ENCODE measurements at places on chromosomes 11 and 22. TPM values are rescaled to one million over a fixed set of nuclear protein-coding genes. Genes with fewer than 3 reads are reported as not detected.

DNA sequence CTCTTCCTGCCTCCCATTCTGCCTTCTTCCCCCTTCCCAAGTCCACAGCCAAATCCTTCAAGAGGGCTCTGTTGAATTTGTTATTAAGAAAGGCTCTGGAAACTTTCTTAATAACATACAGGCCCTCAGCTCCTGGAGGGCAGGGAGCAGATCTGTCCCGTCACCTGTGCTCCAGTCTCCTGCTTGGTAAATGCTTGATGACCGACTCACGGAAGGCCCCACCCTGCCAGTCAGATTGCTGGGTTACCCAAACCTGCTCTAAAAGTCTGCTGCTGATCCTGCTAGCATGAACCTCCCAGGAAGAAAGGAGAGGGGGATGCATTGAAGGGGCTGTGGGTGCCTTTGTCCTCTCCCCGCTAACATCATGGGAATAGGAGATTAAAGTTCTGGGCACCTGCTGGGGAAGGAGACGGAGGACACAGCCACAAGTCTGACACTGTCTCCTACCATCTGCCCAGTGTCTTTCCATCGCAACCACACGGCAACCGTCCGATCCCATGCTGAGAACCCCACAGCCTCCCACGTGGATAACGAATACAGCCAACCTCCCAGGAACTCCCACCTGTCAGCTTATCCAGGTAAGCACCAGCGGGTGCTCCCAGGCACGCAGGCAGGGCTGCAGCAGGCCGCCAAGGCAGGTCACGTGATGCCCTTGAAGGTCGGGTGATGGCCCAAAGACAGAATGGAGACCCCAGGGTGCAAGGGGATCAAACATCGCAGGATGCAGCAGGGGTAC lies 22.5 kb downstream of the CD5 start:
- no peaks in the 10 kb centered on the region for H3K4me1 ChIP-seq
- no peak overlapping the region for H3K27ac ChIP-seq
- no peak overlapping the region for H3K4me3 ChIP-seq
- no peaks in the 10 kb centered on the region for H3K27me3 ChIP-seq

PLCB3 gene
- 108 TPM for polyA plus RNA-seq

DNA sequence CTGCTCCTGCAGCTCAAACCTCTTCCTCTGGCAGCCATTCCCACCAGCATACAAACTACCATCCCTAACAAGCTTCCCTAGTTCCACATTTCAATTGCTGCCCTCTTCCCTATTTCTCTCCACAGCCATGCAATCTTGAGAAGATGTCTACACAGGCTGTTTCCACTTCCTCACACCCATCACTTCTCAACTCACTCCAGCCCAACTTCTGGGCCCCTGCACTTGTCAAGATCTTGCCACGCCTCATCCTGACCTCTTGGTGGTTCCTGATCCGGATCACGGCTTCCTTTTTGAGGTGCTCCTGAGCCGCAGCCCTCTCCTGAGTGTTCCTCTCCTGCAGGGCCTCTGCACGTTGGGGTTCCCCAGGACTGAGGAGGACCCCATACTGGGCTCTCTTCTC lies 22.6 kb downstream of the RPL27A start:
- H3K27me3 ChIP-seq = no peaks in the 10 kb centered on the region
- H3K27ac ChIP-seq = no peak overlapping the region
- no peaks in the 10 kb centered on the region for H3K4me1 ChIP-seq
- H3K36me3 ChIP-seq = peaks cover 4% of the 10 kb centered on the region

ME3 gene
- polyA plus RNA-seq = 8.3 TPM

DNA sequence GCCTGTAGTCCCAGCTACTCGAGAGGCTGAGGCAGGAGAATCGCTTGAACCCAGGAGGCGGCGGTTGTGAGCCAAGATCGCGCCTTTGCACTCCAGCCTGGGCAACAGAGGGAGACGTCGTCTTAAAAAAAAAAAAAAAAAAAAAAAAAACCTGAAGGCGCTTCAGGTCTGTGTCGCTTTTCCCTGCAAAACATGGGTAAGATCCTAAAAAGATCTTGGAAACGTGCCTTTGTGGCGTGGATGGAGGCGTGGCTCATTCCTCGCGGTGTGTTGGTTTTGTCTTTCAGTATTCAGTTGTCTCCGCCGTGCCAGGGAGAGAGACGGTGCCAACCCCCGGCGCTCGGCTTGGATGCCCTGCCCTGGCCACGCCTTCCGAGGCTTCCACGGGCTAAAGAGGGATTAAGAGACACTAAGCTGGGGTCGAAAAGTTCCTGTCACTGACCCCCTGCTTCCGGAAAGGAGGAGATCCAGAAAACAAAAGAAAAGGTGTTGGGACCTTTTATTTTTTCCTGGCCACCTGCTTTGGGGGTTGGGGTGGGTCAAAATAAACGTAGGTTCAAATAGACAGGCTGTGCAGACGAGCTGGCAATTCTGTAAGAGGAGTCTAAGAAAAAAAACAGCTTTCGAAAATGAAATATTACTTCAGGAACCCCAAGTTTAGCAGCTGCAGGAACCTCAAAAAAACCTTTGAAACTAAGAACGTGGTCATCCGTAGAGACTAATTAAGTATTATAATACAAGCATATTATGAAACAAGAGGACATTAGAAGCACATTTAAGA lies 1.1 kb upstream of the SLC35F2 start:
- H3K27me3 ChIP-seq = peaks cover 9% of the 10 kb centered on the region
- H3K4me1 ChIP-seq = peaks cover 3% of the 10 kb centered on the region
- no peaks in the 10 kb centered on the region for H3K36me3 ChIP-seq
- peak overlapping the region; percentile 74 for H3K4me3 ChIP-seq
- DNase-seq = peak; percentile 51

DNA sequence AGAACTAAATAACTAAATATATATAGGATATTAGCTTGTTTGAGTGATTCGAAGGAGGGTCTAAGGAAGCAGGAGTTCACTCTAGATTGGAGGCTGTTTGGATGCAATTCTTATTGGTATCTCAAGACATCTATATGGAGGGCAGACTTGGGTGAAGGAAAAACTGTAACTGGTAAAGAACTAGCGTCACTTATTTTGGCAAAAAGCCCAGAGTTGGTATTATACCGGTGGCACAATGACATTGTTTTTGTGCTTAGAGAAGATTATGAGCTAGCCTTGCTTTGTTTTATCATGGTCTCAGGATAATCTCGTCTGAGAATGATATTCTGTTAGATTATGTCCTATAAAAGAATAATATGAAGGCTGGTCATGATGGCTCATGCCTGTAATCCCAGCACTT lies 6.0 kb upstream of the SLC35F2 start:
- DNase-seq = no peak
- no peaks in the 10 kb centered on the region for H3K27me3 ChIP-seq
- no peak overlapping the region for H3K27ac ChIP-seq
- no peak overlapping the region for H3K4me3 ChIP-seq
